ENCODE measurements at places on chromosomes 12 and 14.
A peak's percentile ranks its signal among the peaks of the same experiment; 100 is the strongest.

- DNase-seq, result no peak
These were observed 60.5 kb downstream of the PTPRQ start for GRCh38 chr12:80504389-80505163.

DNA sequence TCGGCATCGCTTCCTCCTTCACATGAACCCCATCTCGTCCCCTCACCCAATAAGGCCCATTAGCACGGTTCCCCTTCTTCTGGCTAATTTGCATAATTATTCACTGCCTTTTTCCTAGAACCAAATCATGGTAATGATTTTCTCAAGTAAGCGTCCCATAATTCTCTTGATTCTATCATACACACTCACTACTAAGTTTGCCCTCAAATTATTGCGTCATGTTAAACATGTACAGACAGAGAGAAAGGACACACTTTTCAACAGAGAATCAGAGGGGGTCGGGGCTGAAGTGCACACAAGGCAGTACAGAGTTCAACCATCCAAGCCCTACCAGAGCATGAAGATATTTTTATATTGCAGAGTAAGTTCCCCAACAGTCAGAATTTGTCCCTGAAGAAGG, 256.6 kb downstream of the FOXN3 start:
- DNase-seq, result no peak

DNA sequence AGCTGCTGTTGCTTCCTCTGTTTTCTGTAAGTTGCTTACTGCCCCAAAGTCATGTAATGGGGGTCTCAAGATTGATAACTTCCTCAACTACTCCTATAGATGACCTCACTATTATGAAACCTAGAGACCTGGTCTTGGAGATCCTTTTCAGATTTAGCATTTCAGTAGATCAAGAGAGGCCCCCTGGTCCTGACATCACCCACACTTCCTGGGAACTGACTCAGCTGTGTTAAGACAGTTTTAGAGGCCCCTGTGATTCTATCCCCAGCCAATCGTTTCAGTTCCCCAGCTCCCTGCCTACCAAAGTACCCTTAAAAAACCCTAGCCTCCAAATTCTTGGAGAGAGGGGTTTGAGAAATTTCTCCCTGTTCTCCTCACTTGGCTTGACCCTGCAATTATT, 9.2 kb upstream of the ARG2 start:
- no peak for DNase-seq

DNA sequence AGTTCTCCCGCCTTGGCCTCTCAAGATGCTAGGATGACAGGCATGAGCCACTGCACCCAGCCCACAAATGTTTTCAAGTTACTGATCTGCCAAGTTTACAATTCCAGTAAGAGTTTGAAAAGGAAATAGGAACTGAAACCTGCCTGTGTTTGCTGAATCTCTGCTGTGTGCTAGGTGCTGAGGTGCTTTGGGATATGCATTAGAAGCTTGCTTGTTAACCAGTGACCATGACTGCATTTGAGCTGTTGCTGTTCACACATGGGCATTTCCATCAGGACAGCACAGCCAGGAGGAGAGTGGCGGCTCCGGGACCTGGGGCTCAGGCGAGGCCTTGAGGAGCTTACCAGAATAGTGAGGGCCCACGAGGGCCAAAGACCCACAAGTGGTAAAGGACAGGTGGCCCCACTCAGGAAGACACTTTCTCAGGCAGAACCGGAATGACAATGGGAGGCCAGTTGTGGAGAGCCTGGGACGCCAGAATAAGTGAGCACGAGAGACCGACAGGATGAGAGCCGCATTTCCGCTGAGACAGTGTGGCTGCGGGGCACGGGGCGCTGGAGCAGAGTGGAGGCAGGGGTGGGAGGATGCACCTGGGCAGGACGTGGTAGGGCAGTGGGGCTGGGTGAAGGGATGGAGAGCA, 54.5 kb upstream of the MMP17 start:
- DNase-seq, result peak; percentile 49

DNA sequence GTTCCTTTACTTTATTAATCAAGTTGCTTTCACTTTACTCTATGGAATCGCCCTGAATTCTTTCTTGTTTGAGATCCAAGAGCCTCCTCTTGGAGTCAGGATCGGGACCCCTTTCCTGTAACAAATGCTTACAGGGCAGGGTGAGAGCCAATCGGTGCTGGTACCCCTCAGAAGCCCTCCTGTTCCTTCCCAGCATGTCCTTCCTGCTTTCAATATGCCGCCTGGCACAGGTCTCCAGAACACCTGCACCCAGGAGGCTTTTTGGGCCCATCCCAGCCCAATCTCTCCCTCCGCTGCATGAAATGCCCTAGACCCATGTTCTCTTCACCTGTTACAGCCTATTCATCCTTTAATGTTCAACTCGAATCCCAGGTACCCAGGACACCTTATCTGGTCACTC, 122.2 kb downstream of the FOXN3 start:
- DNase-seq, result no peak

DNA sequence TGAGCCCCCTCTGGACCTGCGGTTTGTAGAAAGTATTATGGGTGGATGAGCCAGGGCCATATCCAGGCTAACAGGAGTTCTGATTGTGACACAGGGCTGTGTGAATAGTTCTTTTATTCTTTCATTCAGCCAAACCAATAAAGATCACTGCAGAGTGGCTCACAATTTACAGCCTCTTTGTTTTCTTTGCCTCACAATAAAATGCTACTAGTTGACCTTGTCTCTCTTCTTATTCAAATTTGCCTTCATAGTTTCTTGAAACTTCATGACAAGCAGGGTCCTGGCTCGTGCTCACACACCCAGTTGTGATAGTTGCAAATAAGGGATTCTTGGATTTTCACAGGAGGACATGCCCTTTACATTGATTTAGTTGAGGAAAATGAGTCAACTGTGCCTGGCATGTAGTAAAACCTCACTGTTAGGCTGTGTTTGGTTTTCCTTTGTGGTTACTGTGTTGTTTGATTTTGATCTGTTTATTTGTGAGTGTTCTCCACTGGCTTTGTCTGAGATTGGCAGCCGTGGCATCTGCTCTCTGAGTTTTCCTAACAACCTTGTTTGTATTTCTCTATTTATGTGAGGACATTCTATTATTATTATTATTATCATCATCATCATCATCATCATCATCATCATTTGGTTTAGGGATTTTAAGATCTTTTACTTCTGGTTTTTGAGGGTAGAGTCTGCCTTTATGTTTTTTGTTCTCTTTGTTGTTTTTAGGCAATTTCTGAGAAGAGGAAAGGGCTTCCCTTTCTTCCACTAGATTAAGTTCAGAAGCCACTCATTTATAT, 2.7 kb upstream of the KRT6B start:
- no peak for DNase-seq

DNA sequence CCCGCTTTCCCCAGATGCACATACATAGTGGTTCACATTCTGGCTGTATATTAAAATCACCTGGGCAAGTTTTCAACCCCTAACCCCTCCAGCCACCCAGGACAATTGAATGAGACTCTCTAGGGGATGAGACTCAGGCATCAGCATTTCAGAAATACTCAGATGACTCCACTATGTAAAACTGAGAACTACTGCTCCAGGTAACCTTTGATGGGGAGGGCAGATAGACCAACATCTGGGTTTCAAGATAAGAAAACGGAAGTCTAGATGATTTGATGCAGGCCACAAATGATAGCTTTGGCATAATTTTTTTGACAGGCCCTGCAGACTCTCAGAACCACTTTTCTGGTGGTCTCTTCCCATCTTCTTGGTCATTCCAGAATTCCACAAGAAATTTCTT, 341.1 kb downstream of the EMP1 start:
- no peak for DNase-seq

Measured in iPS-NIHi11 (cell line).